ENCODE measurements at places on chromosomes 11 and 22.

GRCh38 chr22:45521178-45521577, 18.5 kb downstream of the FBLN1 start:
- DNase-seq = no peak

GRCh38 chr11:288478-289397, at the start of gene PGGHG:
PGGHG (plus strand) TSS chr11:289126; CDS start chr11:289817, 691 bp downstream.
- DNase-seq = no peak

DNA sequence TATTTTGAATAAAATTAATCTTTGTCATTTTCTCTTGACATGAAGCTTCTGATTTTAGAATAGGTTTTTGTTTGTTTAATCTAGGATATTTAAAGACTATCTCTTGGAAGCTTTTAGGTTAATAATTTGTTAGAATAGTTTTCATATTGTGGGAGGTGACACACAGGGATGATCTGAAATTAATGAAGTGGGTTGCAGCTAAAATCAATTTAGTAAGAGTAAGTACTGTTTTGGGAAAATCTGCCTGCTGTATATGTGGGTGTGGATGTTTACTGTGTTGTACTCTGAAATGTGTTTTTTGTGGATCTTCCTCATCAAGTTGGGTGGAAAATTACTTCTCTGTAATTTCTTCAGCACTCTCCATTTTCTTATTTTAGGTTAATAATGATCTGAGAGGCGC, 67.3 kb downstream of the BID start:
- DNase-seq = no peak

GRCh38 chr22:37393746-37394145, 33.5 kb downstream of the ELFN2 start:
- no peak for DNase-seq

DNA sequence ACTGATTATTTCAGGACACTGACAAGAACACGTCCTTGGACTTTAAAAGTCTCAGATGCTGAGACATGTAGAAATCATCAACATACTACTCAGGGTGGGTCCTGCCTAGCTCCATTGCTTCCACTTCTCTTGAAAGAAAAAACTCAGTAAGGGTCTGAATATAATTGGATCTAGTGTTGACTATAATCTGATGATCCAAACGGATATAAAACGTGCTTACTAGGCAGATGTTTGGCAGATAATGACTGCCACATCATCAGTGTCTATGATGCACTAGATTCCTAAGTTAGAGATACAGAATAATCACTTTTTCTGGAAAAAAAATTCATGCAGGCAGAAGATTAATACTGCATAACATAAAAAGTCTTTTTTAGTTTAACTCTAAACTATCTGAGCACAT, 21.6 kb downstream of the GUCY1A2 start:
- DNase-seq = no peak

DNA sequence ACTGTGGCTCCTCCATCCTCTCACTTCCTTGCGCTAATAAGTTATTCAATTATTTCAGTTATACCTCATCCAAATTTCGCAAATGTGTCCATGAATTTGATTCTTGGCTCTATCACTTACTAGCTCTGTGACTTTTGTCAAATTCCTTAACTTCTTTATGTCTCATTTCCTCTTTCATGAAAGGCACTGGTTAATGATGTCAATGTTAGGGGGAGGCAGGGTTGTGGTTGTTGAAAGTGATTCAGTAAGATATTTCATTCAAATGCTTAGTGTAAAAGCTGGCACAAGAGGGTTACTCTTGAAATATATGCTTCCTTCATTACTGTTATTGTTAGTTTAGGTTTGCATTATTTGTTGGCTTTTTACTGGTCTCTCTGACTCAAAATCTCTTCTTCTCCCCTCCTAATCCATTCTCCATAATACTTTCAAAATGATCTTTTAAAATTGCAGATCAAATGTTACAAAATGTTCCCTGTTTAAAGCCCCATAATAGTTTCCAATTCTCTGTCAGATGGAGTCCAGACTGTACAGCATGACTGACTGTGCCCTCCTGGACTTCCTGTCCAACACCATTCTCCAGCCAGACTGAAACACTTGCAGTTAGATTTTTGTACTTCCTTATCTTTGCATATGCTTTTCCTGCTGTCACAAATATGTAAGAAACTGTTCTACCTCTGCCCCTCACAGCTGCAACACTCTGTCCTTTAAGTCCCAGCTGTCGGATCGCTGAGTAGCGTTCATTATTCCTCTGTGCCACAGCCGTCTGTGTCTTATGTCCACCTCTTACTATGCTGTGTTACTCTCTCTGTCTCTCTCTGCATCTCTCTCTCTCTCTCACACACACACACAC, 510.6 kb upstream of the RAG2 start:
- DNase-seq = no peak

DNA sequence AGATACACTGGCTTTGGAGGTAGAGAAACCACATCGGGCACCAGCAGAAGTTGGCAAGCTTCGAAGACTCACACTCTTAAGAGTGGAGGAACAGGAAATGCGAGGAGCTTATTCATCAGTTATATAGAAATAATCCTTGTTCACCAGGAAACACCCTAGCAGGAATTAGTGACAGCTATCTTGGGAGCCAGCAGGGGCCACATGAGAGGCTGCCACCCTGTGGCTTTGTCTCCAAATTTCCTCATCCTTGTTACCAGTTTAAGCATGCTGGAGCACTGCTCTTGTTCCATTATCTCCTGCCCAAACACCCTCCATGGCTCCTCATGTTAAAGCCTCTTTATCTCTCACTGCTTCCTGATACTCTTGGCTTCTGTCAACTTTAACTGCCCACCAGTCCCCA, 131.0 kb downstream of the PLEKHA7 start:
- DNase-seq = no peak

- DNase-seq = no peak
These were observed 11.9 kb downstream of the HIRA start for GRCh38 chr22:19419464-19420178.

GRCh38 chr11:57620467-57620866, 23.0 kb downstream of the SERPING1 start:
- no peak for DNase-seq

DNA sequence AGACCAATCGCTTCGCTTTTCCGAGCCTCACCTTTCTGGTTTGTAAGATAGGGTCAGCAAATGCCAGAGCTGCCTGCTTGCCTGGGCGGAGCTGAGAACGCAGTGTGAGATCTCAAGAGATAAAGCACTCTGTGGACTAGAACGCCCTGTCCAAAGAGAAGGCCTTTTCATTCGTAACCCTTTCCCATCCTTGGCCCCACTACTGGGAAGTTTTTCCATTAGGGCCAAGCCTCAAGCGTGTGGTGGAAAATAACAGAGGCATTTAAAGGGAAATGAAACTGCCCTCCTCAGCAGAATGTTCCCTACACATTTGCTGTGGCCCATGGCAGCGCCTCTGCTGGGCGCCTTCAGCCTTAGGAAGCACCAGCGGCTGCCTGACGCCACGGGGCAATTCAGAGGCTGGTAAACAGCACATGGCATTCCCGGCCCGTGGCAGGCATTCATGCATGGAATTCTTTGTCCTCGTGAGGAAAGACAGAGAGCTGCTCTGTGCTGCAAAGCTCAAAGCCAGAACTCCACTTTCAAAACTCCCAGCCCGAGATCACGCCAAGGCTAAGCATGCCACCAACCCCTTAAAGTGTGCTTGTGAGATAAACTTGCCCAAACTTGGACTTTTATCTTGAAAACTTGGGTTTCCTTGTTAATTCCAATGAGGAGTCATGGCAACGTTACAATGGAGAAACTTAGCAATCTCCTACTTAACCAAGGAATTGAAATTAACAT, 38.1 kb downstream of the AHNAK start:
- peak; percentile 7 for DNase-seq

DNA sequence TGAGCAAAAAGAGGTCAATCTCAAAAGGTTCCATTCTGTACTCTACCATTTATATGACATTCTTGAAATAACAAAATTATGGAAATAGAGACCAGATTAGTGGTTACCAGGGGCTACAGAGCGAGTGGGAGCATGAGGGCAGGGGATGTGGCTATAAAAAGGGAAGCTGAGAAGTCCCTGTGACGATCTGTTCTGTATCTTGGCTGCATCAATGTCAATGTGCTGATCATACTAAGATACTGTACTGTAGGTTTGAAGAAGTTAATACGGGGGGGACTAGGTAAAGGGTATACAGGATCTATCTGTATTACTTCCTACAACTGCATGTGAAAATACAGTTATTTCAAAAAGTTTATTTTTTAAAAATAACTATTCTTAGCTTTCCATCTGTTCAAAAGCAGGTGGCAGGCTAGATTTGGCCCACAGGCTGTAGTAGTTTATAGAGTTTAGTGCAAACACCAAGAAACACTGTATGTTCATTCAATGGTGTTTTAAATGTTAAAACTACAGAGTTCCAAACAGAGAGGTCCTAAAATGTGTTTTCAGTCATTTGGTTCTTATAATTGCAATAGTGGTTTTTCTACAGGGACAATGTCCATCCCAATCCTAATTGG, 78.2 kb downstream of the SMCO4 start:
- DNase-seq = no peak

DNA sequence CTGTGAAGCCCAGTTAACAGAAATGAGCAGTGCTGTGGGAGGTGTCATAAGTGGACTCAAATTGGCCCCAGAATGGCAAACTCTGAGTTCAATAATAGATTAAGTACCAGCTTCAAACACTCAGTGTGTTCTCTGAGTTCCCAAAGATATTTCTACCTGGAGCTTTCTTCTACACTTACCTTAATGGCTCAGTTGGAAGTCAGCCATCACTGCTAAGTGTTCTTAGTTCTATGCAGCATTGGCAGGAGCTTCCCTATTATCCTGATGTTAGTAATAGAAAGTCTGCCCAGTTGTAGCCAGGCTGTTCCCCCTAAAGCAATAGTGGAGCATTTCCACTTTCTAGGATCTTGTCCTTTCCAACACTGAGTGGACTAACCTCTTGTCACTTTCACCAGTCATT, 9.7 kb upstream of the PIK3IP1 start:
- no peak for DNase-seq

GRCh38 chr11:113113801-113114704, 152.8 kb downstream of the NCAM1 start:
- DNase-seq = peak; percentile 24

DNA sequence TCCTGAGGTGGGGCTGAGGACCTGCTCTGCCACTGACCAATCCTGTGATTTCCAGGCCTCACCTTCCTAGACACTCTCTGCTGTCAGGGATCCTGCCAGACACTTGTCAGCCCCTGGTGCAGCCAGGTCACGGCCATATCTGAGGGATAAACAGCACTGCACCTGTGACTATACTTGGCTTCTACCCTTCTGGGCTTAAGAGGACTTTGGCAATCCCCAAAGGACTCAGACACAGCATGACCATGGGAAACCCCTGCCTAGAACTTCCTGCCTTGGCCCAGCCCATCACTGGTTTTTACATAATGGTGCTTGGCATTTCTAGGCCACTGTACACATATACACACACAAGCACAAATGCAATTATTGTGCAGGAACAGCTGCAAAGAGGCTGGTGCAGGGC, 11.6 kb upstream of the OLFML1 start:
- no peak for DNase-seq

GRCh38 chr11:134845474-134846327, 433.7 kb upstream of the B3GAT1 start:
- DNase-seq = no peak

GRCh38 chr11:59154610-59155009, 12.0 kb downstream of the FAM111A start:
- no peak for DNase-seq

- DNase-seq = no peak
These were observed 28.5 kb downstream of the CD44 start for GRCh38 chr11:35167426-35167954.

- DNase-seq = peak; percentile 67
These were observed 51.7 kb downstream of the TECTA start for GRCh38 chr11:121152764-121153163.

DNA sequence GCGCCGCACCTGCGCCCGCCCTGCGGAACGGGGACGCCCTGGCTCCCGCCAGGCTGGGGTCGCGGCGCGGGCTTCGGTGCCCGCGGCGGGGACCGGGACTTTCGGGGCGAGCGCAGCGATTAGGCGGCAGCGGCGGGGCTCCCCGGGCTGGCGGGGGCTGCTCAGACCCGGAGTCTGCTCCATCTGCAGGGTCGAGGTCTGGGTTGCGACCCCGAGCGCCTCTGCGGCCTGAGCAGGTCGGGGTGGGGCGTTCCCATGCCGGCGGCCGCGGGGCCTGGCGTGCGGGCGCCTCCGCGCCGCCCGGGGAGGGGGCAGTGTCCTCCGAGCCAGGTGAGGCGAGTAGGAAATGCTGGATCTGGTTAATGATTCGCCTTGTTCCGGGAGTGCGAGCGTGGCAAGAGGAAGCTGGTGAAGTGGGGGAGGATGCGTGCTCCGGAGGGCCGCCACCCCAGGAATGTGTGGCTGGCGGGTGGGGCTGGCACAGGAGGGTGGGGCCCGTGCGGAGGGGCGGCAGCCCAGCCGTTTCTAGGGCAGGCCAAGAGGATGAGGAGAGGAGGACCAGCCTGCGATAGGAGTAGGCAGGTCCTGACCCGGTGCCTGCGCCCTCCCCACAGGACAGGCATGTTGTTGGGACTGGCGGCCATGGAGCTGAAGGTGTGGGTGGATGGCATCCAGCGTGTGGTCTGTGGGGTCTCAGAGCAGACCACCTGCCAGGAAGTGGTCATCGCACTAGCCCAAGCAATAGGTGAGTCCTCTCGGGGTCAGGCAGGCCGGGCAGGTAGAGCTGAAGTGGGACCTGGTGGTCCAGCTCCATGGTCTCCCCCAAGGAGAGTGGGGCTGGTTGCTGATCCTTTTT, 606 bp downstream of the RASSF7 start:
- DNase-seq = no peak

DNA sequence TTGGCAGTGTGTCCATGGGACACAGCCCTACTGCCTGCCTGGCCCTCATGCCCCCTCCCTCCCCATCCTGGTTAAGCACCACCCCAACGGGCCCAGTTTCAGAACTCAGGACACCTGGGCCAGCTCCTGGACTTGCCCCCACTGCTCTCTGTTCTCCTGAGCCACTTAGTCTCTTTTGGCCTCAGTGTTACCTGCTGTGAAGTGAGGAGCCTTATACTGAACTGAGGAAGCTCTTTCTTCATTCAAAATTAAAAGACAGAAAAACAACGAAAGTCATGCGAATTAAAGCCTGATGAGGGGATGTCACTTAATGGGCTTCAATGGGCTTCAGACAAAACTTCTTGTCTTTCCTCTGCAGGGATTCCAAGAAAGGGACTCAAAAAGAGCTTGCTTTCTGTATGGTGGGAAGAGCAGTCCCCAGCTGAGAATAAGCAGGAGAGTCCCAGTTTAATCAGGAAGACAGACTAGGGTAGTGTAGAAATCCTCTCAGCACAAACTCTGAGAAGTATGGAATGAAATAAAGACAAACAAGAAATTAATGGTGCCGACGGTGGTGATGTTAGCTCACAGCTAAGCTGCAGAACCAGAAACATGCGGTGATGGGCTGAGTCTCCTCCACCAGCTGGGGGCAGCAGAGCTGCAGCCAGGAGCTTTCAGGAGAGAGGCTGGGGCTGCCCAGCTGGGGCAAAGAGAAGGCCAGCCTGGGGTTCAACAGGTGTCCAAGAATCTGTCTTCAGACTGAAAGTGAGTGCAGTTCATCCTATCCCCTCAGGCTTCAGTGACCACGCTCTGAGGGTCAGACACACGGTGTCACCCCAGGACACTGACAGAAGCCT, 101.0 kb downstream of the GGTLC2 start:
- no peak for DNase-seq

- DNase-seq = no peak
These were observed 761 bp downstream of the HMBS start for GRCh38 chr11:119085437-119085847.

- DNase-seq = no peak
These were observed 25.0 kb downstream of the KRTAP5-5 start for GRCh38 chr11:1654388-1655167.

- DNase-seq = no peak
These were observed at the start of gene APOBEC3H for GRCh38 chr22:39097098-39098020. APOBEC3H (plus strand) TSS chr22:39097244; CDS start chr22:39100279, 3,035 bp downstream.

GRCh38 chr11:95595973-95596489, 193.6 kb downstream of the FAM76B start:
- DNase-seq = no peak

- no peak for DNase-seq
These were observed 11.9 kb downstream of the PCSK7 start for GRCh38 chr11:117219995-117220394.

Data from SHP77 treated with DMSO at 0.1 percent for 48 hours (cell line).